ENCODE measurements at places on chromosomes 11 and 22.

DNA sequence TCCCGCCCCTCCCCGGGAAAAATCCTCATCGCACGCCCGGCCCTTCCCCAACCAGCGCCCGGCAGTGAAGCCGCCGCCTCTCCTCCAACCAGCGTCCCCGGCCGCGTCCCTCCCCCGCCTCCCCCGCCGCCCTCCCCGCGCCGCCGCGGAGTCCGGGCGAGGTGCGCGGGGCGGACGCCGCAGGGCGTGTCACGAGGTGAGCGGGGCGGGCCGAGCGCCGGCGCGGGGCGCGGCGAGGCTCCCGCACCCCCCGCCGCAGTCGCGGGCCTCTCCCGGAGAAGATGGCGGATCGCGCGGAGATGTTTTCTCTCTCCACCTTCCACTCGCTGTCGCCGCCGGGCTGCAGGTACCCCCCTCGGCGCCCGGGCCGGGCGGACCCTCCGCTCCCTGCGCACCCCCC is at the start of gene MAPK8IP2:
Gene MAPK8IP2 (plus strand): TSS at position 256 of the 400 bp plus-strand sequence. CDS start 26 bp downstream, at position 282.
- DNase-seq, result no peak

DNA sequence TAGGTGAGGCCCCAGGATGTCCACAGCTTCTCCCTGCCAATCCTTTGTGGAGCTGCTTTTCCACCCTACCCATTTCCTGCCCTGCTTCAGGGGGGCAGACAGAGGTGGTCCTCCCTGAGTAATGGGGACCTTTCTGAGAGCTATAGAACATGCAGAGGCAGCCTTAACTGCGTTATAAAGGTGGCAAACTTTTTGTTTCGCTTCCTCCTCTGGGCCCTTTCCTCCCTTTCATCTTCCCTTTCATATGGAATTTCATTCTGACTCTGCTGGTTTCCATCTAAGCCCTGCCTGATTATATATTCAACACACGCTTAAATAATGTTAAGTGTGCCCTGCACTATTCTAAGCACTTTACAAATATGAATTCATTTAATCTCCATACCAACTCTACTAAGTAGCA is 169.3 kb upstream of the E2F8 start:
- DNase-seq, result no peak

DNA sequence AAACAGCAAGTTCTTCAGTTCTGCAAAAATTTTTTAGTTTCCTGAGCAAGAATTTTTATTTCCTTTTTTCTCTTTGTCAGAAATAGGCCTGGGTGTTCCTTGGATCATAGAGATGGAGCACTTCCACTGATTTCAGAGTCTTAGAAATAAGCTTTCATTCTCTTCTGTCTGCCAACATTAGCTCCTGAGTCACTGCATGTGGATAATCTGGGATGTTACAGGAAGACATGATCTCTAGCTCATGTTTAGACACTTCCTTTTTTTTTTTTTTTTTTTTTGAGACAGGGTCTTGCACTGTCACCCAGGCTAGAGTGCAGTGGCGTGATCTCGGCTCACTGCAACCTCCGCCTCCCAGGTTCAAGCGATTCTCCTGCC is 13.2 kb upstream of the TMEM218 start:
- no peak for DNase-seq

GRCh38 chr11:36192425-36193289 is 96.6 kb downstream of the COMMD9 start:
- DNase-seq, result no peak

- DNase-seq, result no peak
These were observed 347.3 kb upstream of the RAG2 start for GRCh38 chr11:36945384-36945783.

- DNase-seq, result no peak
These were observed 377.0 kb upstream of the LRRC4C start for GRCh38 chr11:41836431-41836830.

DNA sequence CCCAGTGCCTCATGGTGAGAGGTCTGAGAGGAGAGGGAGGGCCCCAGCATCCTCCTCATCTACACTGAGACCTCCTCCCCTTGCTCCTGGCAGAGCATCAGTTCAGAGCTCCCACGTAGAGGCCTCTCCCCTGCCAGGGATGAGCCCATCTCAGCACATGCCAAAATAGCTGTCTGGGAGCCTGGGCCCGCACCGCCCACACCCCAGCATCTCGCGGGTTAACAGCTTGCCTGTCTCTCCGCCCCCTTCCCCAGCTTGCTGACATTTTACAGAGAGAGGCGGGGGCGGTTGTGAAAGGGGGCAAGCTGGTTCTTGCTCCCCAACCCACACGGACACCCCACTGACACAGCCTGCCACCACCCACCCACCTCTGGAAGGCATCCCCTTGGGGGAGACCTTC is 6.4 kb downstream of the DGKZ start:
- peak; percentile 75 for DNase-seq

All from activated T-cell treated with anti-CD3 and anti-CD28 coated beads for 4 hours (primary cell).